T-cell (primary cell): ENCODE measurements at places on chromosomes 3 and 15.

GRCh38 chr3:138938056-138938876 lies 8.7 kb downstream of the FOXL2 start:
- DNase-seq = no peak

DNA sequence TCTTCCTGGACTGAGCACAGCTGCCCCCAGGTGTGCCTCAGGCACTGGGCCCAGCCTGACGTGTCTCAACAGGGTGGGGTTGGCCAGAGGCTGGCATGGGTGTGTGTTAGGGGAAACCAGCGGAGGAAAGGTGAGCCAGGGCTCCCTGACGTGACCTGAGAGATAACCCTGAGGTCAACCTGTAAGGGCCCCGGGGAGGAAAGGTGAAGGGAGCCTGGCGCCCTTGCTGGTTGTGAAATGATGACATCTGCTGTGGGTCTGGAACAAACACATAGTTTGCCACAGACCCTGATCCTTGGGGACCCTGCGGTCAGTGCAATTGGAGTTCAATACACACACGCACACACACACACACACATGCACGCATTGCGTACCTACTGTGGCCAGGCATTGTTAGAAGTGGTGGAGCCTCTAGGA lies 100.2 kb upstream of the TLE3 start:
- DNase-seq = no peak

DNA sequence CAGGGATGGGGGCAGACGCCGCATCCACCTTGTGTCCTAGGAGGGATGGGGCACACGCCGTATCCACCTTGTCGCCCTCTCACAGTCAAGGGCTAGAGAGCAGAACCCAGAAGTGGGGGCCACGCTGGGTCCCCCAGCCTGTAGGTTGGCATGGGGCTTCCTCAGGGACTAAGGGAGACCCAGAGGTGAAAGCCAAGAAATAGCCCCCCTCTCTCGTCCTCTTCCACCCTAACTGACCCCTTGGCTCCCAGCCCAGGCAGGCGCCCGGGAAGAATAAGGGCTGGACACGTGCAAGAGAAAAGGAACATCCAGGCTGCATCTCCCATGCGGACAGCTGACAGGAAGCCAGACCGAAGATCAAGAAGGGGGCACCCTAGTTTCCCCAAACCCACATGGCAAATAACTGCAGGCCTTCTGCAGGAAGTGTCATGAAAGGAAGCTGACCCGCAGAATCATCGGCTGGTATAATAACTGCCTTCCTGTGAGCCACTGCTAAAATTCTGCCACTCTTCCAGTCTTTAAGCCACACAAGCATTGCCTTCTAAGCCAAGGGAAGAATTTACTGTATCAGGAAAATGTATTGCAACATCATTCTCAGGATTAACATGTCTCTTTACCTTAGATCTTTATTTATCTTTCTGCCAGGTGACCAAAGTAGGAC lies 38.5 kb upstream of the TFRC start:
- DNase-seq = no peak

DNA sequence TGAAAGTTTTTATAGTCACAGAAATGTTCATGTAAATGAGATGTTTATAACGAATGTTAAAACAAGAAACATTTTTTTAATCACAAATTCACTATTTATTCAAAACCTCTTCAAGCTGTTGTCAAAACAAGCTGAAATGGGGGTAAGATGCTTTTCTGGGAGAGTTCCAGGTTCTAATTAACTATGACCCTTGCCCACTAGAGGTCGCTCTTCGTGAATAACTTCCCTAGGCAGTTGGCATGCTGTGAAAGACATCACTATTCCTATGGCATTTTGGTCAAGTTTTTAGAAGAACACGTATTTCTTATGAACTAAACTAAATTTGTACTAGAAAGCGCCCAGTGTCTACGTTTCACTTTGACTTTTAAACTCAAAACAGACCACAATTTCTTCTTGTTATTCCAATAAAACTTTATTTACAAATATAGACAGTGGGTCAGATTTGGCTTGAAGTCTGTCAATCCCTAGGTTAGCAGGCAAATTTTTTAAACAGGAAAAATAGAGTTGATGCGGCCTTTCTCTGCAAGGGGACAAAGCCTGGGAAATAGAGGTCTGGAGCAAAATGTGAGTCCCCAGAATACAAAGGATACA lies 62.8 kb upstream of the CMTM8 start:
- peak; percentile 39 for DNase-seq

GRCh38 chr15:43104426-43104825 lies 1.4 kb downstream of the UBR1 start:
- no peak for DNase-seq

DNA sequence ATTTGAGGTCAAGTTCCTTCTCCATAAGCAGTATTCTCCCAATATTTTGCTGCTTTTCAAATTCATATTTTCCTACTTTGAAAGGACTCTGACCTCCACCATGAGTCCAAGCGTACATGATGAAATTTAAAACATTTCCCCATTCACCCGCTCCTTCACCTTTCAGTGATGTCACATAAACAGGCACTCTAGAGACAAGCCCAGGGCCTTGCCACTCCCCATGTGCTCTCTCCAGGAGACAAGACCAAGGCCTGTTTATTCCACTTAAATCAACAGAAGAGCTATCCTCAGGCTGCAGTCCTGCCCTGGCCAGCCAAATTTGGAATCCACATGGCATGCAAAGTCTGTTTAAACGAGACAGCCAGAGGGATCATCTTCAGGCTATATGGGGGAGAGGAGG lies 161.5 kb downstream of the ARRDC4 start:
- DNase-seq = no peak

DNA sequence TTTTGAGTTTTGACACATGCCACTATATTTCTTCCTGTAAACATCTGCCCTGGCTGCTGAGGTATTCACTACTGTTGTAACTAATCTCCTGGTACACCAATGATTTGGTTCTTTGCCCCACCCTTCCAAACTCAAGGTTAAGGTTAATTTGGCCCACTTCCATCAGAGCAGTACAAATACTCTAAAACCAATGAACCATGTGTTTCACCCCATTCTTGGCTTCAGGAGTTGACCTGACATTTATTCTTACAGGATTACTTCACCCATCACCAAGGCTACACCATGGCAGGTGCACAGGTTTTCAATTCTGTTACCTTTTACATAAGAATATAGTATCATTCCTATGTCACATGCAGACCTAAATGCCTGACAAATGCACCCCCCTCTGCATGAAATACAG lies 1179.9 kb downstream of the ZPLD1 start:
- no peak for DNase-seq

GRCh38 chr3:190579514-190580137 lies 65.7 kb downstream of the IL1RAP start:
- DNase-seq = no peak

DNA sequence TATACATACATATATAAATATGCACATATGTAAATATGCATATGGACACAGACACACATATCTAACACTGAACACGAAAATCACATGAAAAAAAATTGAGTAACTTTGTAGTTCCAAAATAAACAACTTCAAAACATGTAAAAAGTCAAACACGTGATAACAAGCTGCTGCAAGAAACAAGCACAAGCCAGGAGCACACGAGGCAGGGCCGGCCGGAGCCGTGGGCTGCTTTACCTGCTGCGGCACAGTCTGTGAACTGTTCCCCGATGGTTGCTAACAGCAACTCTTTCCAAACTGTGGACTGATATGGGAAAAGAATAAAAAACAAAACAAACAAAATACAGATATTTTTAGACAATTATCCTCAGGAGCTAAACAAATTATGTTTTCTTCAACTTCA lies 31.6 kb downstream of the EIF4E3 start:
- DNase-seq = no peak

GRCh38 chr3:122052968-122053367 lies 2.2 kb upstream of the CD86 start:
- no peak for DNase-seq

GRCh38 chr3:24315356-24315755 lies 179.3 kb downstream of the THRB start:
- DNase-seq = no peak

GRCh38 chr3:2652386-2652785 lies 457.8 kb downstream of the IL5RA start:
- DNase-seq = no peak

- no peak for DNase-seq
Measured at GRCh38 chr3:179853176-179853575, 183.6 kb downstream of the PEX5L start.

GRCh38 chr3:172317984-172318383 lies 130.3 kb downstream of the GHSR start:
- no peak for DNase-seq
